ENCODE measurements at places on chromosomes 6 and 20. TPM values are rescaled to one million over a fixed set of nuclear protein-coding genes. Genes with fewer than 3 reads are reported as not detected.

The NR2E1 gene
- total RNA-seq = not detected

The UCKL1 gene
- 68.4 TPM for total RNA-seq

The MUC21 gene
- total RNA-seq = not detected

The TMEM74B gene
- 0.13 TPM for total RNA-seq

The HRH3 gene
- total RNA-seq = not detected

The SLC35F1 gene
- total RNA-seq = not detected

The CFB gene
- 2.2 TPM for total RNA-seq

The CPXM1 gene
- 0.63 TPM for total RNA-seq

The TUBB2B gene
- 1.2 TPM for total RNA-seq

The DAAM2 gene
- total RNA-seq = 0.07 TPM

The GMPR gene
- total RNA-seq = 0.42 TPM

The ENPP3 gene
- total RNA-seq = 0.30 TPM

The LST1 gene
- 17.9 TPM for total RNA-seq

The E2F1 gene
- total RNA-seq = 7.4 TPM

The WFDC9 gene
- total RNA-seq = not detected

The CLIC5 gene
- 9.7 TPM for total RNA-seq

The SPATS1 gene
- total RNA-seq = not detected

GRCh38 chr6:169812257-169812644, 60.8 kb downstream of the ERMARD start:
- no peak for DNase-seq

- no peak for DNase-seq
Measured at GRCh38 chr20:21388566-21388965, 8.8 kb downstream of the NKX2-4 start.

DNA sequence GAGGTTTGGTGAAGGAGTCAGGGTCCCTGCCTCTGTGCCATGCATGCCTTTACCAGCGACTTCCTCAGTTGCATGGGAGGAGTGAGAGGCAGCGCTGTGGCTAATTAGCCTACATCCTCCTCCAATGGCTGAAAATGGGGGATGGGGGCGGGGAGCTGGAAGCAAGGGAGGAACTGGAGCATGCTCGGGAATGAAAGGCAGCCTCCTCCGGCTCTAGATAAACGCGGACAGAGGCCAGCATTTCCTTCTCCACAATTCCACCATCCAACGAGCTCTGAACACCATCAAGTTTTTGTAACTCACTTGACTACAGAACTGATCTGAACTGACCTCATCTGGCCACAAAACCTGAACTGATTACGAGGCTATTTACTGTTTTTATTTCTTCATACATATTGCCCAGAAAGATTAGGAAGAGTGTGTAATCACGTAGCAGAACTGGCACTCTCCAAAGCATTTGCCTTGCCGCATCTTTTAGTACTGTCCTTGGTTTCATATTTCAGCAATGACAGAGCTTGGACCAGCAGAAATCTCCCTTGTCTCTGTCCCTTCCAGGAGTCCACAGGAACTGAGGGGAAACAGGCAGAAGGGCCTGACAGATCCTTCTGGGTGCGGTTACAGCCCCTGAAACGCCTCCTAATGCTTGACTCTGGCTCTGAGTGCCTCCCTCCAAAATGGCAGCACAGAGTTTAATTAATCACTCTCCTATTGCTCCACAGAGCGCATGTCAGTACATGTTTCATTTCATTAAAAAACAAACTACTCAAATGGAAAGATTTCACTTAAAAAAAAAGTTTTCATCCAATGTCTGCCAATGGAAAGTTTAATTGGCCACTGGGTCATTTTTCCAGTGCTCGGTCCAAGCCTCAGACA, 58.2 kb upstream of the TRAF3IP2 start:
- no peak for DNase-seq

- no peak for DNase-seq
Measured at GRCh38 chr6:80329496-80329895, 223.0 kb downstream of the BCKDHB start.

DNA sequence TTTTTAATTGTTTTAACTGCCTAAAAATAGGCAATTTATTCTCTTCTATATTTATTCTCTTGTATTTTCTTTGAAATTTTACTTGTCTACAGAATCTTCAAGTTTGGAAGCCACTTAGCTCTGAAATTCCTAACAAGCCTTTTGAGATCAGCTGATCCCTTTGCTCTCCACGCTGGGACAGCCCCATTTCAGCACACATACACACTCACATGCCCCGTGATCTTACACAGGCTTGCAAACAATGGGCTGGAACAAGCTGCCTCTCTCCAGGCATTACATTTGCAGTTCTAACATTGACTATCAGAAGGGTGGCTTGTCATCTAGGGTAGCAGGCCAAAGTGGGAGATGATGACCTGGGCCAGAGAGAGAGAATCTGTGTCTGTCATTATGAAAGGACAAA, 62.1 kb upstream of the RAB32 start:
- no peak for DNase-seq

- no peak for DNase-seq
Measured at GRCh38 chr6:150685860-150686259, 86.2 kb downstream of the PLEKHG1 start.

DNA sequence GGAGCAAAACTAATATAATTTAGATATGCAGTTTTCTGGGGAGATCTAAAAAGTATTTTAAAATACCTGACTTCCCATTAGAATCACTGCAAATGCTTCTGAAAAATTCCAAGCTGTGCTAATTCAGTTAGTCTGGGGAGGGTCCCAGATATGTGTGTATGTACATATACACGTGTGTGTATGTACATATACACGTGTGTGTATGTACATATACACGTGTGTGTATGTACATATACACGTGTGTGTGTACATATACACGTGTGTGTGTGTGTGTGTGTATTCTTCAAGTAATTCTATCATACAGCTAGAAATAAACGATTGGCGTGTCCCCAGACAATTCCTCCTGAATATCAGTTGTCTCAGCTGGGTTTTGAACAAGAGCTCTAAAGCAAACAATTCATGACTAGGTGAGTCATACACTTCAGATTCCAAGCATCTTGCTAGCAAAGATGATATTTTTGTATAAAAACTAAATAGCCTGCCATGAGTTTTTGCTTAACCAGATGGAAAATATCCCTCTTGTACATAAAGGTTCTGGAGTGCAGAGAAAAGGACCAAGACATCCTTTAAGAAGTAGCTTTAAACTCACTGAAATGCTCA, 58.2 kb downstream of the SPACA1 start:
- DNase-seq = no peak

GRCh38 chr6:127300411-127300810, 33.7 kb downstream of the RNF146 start:
- no peak for DNase-seq

- no peak for DNase-seq
Measured at GRCh38 chr20:19758133-19758500, at the start of gene RIN2. RIN2 (plus strand) TSS chr20:19758258; CDS start chr20:19889602, 131,344 bp downstream.

- DNase-seq = no peak
Measured at GRCh38 chr20:24984961-24985640, 7.5 kb downstream of the APMAP start.

DNA sequence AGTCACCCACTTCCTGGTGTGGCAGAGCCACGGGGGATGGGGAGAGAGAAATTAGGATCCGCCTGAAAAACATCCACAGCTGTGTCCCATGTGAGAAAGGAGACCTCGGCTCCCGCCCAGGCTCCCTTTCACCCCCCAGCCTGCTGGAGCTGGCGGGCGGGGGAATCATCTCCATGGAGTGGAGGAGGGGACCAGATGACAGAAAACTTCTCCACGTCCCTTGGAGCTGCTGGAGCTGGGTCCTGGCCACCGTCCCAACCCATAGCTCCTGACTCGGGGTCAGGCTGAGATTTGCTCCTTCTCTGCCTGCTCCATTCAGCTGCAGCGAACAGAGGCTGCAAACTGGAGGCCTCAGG, 113.8 kb downstream of the CEBPB start:
- no peak for DNase-seq

- no peak for DNase-seq
Measured at GRCh38 chr20:49312661-49313060, 34.8 kb upstream of the ZNFX1 start.

GRCh38 chr20:19583532-19584175, 174.4 kb upstream of the RIN2 start:
- peak; percentile 15 for DNase-seq

DNA sequence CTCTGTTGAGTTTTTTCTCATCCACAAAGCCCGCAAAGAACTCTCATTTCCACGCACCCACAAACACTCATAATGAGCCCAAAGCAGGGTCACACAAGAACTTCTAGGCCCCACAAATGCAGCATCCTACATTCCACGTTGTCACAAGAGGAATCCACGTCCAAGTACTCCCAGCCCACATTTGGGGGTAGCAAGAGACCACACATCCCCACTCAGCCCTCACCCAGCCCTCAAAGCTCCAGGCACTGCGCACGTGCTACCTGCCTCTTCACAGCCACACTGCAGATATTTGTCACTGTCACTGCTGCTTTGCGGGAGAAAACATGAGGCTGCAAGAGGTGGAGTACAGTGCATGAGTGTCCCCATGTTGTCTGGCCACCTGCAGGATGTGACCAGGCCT, 187.6 kb upstream of the CDYL start:
- no peak for DNase-seq

DNA sequence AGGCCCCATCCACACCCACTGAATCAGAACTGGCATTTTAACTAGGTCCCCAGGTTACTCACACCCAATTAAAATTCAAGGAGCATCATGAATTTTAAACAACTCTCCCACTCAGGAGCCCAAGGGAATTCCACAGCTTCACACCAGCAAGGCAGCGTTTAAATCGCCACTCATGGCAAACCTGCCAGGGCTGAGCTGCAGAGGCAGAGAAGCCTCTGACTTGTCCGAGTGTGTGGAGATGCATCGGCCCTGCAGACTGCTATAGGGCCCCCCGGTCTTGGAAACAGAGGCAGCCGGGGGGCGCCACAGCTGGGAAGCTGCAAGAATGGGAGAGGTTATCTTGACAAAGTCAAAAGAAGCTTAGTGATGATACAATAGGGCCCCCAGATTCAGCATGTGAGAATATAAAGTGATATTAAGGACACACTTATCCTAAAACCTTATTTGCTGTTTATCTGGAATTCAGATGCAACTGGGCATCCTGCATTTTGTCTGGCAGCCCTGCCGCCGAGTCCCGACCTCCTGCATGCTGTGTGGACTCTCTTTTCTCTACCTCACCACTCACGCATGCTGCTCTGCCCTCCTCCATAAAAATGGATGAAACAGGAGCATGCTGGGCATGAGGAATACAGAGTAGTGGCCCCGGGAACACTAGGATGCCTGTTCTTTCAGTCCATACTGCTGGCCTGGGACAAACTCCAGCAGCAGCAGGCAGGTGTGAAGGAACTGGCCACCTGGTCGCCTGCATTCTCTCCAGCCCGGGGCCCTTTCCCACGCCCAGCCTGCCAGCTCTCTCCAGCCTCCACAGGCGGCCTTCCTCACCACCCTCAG, 126.1 kb downstream of the PXDC1 start:
- DNase-seq = no peak

DNA sequence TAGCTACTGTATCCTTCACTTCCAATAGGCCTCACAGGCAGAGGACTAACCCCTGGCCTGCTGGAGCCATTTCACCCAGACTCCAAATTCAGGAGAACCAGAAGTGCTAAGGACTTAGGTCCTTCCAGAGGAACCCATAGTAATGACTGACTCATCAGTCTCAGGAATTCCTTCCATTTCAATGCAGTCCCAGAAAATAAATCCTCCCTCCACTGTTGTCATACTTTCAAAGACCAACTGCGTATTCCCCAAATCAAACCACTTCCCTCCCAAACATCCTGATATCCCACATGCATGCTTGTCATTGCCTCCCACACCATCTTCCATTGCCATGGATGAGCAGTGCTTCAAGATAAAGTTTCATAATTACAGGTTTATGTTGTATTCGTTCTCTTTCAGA, 31.8 kb upstream of the NT5E start:
- no peak for DNase-seq

DNA sequence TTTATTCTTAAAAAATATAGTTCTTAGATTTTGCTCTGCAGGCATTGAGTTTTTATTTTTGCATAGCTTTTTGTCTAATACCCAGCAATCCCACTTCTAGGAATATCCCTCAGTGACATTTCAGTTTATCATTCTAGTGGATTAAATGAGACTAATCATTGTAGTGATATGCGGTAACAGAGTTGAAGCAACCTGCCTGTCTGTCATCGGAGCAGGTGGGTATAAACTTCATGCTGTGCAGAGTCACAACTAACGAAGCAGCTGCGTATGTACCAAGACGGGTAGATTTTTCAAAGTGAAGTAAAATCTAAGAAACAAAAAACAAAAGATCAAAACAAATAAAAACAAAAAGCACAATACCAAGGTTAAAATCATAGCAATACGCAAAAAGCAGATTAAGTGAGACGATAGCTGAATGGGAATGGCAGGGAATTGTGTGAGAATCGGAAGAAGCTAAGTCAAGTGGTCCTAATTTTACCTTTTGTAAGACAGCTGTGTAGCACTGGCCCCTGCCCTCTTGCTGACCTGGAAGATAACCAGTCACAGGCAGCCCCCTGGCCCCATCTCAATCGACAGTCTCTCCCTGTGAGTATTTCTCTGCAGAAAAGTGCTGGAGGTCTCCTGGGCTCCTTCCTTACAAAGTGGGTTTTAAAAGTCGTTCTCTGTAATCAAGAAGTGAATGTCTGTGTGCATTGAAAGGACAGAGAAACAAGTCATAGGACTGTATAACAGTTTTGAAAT, 169.2 kb downstream of the OR2B2 start:
- DNase-seq = no peak

- peak; percentile 20 for DNase-seq
Measured at GRCh38 chr6:34791164-34791700, 651 bp upstream of the BLTP3A start.

DNA sequence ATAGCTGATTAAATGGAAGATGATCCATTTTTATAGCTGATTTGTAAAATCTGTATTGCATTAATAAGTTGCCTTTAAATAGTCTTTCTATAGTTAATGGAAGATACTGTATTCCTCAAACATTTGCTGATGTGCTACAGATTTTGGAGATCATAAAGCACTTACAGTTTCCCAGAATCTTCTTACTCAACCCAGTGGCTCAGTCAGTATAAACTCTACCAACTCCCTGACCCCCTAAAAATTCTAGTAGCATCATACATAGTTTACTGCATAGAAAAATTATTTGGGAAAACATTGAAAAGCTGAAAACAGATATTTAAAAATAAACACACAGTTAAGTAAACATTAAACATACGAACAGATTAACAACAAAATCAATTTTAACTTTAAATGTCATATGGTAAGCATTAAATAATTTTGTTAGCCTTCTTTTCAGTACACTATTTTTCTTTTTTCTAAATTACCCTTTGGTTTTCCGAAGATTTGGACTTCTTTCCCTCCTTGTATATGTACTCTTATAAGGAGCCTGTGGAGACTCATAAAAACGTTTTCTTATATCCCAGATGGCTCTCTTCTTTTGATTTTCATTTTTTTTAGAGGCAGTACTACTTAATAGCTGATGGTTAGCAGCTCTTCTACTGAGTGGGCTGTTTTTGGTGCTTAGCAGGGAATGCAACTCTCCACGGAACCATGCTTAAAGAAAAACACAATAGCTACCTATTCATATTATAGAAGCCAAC, 62.7 kb upstream of the BMP5 start:
- no peak for DNase-seq

- DNase-seq = no peak
Measured at GRCh38 chr6:30311671-30312070, 15.1 kb upstream of the TRIM39 start.

Measured in T-cell (primary cell).